H9 (cell line): ENCODE measurements at places on chromosomes 4 and X.

DNA sequence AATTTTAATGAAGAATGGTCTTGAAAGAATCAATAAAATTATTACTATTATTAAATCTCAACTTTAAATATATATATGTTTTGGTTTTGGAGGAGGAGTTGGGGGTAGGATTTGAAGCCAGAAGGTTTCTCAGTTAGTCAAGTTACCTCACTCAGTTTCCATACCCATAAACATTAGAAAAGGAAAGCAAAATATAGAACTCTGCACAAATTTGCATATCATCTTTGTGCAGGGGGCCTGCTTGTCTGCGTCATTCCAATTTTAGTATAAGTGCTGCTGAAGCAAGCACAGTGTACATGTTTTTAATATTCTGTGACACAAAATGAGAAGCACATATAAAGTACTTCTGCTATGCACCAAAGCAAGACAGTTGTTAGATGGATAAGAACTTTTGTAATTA is 47.5 kb upstream of the SCRG1 start:
- no peak for DNase-seq

DNA sequence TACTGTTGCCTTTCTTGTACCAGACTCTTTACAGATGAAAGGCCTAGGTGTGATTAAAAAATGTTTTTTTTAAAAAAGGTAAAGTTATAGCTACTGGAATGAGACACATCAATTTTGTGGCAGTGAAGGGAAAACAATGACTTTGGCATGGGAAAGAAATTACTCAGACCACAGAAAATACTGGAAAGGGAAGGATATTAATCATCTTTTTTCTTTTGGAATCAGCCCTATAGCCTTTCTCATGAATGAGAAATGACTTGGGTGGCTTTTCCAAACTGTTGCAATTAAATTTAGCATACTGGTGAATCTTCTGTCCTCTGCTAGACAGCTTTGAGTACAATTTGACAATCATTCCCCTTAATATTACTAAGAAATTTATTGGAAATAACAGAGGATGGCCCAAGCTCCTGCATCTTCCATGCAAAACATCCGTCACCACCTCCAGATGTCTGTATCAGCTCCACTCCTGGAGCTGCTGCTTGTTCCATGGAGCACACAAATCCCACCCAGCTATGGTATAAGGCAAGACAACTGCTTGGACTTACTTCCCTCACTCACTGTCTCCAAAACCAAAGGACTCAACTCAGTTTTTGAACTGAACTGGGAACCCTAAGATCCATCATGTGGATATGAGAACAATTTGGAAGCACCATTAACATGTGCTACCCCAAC is 97.6 kb upstream of the ARSJ start:
- DNase-seq, result no peak

DNA sequence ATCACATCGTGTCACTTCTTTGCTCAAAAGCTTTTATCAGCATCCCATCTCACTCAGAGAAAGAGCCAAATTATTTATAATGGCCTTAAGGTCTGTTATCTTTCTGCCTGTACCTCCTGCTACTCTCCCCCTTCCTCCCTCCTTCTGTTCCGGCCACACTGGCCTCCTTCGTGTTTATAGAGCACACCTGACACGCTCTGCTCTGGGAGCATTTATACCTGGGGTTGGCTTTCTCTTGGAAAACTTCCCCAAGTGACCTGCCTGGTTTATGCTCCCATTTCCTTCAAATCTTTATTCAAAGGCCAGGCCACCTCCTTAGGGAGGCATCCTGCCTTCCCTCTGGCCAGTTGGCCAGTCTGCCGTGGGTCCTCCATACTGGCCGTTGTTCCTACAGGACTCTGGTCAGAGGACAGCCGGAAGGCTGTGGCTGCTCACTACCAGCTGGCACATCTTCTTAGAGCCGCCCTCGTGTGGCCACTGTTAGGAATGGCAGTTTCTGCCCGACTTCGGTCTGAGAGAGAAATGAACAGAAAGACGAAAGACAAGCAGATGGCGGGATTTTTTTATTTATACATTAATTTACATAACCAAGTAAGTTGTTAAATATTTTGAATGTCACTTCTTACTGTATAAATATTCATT is 80.2 kb upstream of the CBLL2 start:
- DNase-seq, result peak; percentile 70

GRCh38 chrX:155778844-155779553 is 102.1 kb upstream of the VAMP7 start:
- no peak for DNase-seq

GRCh38 chr4:79178760-79179159 is 147.1 kb downstream of the NAA11 start:
- DNase-seq, result no peak

- no peak for DNase-seq
These were observed 242.9 kb downstream of the ARHGAP24 start for GRCh38 chr4:85717847-85718246.
